AG09309 (cell line): ENCODE measurements at places on chromosomes 5 and 9.

- DNase-seq, result no peak
These were observed 226.4 kb upstream of the DAP start for GRCh38 chr5:10987276-10987924.

DNA sequence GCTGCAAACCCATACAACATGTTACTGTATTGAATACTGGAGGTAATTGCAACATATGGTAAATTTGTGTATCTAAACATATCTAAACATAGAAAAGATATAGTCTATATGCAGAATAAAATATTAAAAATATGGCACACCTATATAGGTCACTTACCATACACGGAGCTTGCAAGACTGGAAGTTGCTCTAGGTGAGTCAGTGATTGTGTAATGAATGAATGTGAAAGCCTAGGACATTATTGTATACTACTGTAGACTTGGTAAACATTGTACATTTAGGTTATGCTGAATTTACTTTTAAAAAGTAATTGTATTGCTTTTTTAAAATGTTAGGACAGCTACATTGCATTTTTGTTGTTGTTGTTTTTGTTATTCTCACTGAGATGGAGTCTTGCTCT lies 968.8 kb downstream of the TLE1 start:
- DNase-seq, result no peak

- no peak for DNase-seq
These were observed 240.5 kb upstream of the TUSC1 start for GRCh38 chr9:25918761-25919160.

GRCh38 chr9:13734601-13735000 lies 455.1 kb upstream of the MPDZ start:
- no peak for DNase-seq

DNA sequence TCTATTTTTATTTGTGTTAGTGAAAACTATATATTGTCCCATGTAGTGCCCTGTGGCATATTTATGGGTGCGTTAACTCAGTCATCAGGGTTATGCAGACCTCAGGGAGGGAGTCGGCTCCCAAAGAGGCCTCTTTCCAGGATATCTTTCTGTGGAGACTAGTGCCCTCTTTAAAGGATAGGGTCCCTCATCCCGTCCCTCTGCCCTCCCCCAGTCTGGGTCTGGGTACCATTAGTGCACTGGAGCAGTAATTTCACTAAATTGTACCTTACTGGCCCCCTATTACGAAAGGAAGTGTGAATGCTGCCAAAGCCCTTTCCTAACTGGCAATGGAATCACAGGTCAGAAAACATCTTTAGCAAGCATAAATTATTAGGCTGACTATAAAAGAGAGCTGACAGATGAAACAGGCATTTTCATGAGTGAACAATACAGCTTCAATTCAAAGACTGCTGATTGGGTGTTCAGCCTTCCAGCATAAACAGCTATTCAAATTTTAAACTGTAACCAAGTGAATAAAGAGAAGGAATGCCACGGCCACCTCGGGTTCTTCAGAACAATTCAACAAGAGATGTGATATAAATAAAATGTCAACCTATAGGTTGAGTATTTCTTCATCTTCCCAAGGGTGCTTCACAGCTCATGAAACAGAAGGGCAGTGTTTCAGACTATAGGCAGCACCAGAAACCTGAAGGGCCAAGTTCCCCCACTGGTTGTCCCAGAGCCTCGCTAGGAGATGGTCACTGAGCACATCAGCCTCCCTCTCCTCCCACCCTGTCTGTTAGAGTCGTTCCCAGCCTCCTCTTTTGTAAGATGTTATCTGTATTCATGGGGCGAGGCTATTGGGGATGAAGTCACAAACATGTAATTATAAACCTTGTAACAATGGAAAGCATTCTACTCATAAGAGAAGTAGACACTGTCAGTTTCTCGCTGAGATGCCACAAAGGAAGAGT lies 318.7 kb downstream of the TMEM161B start:
- no peak for DNase-seq

- DNase-seq, result no peak
These were observed 7.6 kb downstream of the FOXE1 start for GRCh38 chr9:97860451-97861147.

DNA sequence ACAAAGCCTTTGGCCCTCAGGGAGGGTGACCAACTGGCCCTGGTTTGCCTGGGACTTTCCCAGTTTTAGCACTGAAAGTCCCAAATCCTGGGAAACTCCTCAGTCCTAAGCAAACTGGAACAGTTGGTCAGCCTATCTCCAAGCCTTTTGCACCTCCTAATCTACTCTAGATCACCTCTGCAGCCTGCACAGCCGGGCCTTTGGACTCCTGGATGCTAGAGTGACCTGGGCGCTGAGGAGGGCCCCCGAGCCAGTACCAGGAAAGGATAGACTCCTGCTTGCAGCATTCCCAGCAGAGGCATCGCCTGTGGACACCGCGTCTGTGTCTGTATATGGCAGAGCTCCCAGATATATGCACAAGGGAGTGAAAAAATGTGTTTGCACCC lies 15.1 kb downstream of the IRF1 start:
- no peak for DNase-seq
